ENCODE measurements at places on chromosomes 5 and 9.

DNA sequence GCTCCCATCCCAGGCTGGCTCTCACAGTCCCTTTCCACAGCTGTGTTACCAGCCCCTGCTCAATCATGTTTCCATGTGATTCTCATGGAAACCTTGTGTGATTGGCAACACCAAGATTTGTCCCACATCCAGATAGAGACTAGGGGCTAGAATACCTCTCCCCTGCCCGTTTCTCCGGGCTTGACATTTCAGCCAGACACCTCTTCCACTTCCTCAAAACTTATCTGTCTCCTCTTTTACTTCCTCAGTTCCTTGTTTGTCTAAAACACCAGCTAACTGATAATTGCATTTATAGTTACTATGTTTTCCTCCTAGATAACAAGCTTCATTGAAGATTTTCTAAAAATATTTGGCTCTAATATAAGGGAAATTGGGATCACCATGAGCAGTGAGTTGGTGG is 16.6 kb upstream of the KCNMB1 start:
- no peak for DNase-seq

DNA sequence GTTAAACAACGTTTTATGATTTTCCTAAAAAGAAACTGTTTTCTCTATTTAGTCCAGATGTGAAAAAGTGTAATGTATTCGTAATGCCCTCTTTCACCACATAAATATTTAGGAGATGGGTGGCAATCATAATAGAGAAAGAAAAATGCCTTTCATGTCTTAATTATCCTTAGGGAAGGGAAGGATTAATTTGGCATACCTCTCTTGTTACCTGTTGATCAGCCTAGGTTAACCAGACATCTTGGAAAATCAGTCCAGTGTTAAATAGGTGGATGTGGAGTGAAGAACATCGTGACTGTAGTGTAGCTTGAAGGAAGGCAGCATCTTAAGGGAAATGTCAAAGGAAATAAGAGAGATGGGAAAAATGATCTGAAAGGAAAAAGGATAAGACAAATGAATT is 76.2 kb downstream of the NNT start:
- no peak for DNase-seq

DNA sequence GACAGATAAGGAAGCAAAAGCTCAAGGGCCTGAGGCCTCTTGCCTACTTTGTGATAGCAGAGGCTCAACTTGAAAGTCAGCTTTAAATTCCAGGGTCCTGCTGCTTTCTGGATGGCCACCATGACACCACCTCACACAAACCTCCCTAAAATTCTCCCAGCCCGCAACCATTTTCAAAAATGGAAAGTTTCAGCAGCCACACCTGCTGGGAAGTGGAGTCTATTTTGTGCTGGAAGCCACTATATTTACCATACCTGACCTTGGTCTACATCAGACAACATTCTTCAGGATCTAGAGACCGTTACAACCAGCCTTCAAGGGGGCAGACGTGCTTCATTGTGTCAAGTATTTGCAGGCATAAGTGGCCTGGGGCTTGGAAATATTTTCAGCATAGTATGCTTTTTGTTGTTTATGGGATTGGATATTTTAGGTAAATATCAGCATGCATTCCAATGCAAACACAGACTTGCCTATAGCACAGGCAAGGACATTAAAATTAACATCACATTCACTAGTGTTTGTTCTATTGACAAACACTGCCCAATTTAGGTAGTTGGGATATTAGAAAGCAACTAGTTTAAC is 50.9 kb downstream of the BOD1 start:
- DNase-seq, result no peak

DNA sequence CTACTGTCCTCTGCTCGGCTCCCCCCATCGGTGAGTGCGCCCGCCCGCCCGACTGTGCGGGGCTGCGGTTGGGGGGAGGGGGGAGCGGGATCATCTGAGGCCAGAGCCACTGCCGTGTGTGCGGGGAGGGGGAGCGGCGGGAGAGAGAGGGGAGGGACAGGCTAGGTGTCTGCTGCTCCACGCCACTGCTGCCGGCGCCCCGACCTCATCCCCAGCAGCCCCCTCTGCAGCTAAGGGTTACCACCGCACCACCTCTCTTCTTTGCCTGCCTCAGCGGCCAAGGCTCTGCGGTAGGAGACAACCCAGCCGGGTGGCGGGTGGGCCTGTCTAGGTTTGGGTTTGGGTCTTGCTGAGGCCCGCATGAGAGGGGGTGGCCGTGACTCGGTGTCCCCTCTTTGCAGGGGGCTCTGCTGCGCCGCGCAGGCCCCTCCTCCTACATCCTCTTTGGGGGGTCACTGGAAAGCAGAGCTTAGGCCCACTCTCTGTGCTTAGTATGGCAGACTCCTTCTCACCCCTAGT is 670 bp upstream of the PURA start:
- no peak for DNase-seq

DNA sequence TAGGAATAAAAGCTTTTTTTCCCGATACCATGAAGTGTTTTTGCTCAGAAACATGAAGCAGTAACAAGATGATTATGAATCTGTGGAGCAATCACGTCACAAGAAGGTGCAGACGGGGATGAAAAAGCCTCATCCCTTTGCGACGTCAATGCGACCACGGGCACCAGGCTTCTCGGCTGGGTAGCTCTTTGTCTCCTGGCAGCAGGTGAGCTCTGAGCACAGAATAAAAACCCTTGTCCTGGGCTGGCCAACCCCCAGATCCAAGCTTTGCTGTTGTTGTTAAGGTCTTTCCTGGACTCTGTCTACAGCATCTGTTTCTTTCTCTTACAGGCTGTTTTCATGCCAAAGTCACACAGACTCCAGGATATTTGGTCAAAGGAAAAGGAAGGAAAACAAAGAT is 113.8 kb downstream of the ANKRD18B start:
- DNase-seq, result no peak

DNA sequence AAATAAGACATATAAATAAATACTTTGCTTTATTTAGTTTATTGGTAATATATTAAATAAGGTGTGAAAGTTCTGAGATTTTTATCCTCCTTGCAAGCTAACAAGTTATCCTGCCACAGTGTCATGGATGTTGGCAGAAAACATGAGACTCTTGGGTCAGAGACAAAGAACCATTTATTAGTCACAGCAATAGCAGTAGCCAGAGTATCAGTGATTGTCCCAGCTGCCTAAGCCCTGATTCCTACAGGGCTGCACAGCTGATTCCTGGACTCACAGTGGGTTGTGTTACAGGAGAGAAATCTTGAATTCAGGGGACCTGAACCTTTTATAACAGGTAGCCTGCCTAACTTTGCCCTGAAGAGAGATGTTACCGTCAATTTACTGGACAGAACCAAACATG is 304.5 kb upstream of the ZNF608 start:
- no peak for DNase-seq

DNA sequence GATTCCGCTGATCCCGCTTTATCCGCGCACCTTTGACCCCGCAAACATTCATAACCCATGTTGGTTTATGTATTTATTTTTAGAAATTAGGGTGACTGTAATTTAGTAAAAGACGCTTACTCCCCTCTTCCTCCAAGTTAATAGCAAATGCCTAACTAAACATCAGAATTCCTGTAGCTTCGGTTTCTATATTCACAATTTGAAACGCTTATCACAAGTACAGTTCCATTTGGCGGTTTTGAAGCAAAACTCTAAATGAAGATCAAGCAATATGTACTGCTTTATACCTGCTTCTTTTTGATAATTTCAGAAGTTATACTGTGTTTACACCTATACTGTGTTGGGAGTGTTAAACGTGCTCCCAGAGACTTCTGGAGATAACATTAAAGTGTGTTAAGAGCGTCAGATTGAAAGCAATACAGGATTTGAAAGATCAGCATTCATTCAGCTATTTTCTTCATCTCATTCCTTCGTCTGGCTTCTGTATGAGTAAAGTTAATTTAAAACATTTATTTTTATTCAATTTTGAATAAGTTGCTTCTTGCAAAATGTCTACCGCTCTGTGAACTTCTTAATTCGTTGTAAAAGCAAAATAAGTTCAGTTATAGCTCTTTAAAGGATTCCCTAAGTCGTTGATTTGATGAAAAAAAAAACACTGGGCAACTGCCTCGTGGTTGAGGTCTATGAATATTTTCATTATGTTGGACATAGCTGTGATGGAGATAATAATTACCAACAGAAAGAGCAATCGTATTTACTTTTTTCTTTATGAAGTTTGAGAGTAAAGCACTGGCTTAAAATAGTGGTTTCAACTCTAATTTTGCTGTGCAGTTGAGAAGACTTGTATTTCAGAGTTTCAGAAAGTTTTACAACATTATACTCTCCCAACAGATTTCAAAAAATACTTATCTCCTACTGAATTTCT is 2.5 kb downstream of the PRDM6 start:
- DNase-seq, result no peak

All from activated CD4-positive, CD25-positive, alpha-beta regulatory T cell treated with anti-CD3 and anti-CD28 coated beads, Interleukin-2, amount 50 U/mL, for 72 hours (primary cell).